ENCODE measurements at places on chromosomes 7 and 10.

- no peak for DNase-seq
These were observed 80.0 kb downstream of the CELF2 start for GRCh38 chr10:11097686-11098085.

- no peak for DNase-seq
These were observed 2.5 kb downstream of the PARP12 start for GRCh38 chr7:140060243-140060630.

DNA sequence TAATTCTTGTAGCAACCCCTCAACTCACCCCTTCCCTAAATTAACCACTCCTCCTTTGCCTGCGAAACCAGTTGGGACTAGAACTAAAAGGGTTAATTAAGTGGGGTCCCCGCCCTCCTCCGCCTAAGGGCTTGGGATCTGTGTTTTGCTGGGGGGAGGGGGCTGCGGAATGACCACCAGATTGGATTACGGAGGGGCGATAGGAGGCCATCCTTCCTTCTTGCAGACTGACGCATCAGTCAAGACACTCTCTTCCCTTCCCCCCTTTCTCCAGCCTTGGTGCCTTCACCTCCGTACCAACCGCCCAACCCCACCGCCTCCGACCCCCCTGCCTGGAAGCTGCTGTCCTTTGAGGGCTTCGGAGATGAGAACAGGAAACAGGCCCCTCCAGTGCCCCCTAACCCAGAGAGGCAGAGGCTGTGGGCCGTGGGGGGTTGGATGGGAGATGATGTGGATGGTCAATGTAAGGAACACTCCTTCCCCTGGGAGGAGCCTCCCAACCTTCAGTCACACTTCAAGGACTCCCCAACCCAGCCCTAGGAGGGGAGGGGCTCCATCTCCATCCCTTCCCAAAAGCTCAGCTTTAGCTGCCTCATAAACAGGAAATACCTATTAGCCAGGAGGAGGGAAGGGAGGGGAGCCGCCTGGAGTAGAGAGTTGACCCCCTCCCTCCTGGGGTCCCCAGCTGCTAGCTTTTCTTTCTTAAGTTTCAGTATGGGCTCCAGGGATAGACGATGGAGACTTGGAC lies 997 bp upstream of the LDB1 start:
- no peak for DNase-seq

DNA sequence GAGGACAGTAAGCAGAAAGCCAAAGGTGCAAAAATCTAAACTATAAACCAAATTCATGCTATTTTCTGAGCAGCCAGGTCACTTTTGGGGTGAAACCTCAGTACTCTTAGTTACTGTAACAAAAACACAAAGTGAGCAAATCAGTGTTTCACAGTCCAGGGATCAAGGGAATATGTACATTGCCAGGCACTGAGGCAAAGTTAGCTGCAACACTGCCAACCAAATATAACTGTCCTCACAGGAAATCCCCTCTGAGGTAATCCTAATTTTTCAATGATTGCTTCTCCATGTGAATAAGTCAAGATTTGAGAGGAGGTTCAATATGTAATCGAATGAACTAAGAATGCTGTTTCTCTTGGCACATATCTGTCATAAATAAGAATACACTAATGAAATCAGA lies 229.7 kb downstream of the TSPAN12 start:
- no peak for DNase-seq

GRCh38 chr10:77969114-77969513 lies 42.6 kb upstream of the DLG5 start:
- DNase-seq, result no peak

GRCh38 chr7:27097686-27098577 lies 2.1 kb upstream of the HOXA1 start:
- no peak for DNase-seq

GRCh38 chr7:84452618-84453017 lies 258.0 kb upstream of the SEMA3A start:
- no peak for DNase-seq

DNA sequence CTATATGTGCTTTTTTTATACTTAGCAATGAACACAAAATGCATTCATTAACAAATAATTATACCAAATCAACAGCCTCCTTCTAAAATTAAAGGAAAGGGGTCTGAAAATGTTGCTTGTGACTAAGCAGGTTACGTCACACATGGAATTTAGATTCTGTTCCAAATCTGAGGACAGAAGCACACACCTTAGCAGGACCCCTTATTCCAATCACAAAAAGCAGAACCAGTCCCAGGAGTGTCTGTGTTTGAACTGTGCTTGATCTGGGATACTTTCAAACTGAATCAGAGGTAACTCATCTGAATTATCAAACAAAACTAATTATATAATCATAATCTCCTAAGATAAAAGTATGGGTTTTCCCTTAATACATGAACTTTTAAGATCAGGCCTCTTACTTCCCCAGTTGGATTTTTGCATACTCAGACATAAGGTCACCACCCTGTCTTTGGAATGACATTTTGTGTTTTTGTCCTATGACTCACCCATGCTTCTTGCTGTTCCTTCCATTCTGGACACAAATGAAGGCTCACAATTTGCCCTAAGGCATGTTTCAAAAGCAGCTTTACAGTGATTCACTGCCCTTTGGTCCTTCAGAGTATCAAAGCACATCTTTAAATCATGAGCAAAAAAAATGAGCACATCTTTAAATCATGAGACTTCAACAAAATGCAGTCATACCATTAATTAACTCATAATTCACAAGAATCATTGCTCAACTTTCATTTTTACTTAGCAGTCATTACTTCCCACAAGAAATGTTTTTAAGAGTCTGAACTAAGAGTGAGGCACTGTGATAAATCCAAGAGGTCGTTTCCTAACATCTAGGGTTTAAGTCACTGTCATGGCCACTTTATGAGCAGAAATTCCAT lies 35.5 kb downstream of the SEMA3C start:
- no peak for DNase-seq

- no peak for DNase-seq
These were observed 14.7 kb upstream of the INA start for GRCh38 chr10:103262229-103262628.

DNA sequence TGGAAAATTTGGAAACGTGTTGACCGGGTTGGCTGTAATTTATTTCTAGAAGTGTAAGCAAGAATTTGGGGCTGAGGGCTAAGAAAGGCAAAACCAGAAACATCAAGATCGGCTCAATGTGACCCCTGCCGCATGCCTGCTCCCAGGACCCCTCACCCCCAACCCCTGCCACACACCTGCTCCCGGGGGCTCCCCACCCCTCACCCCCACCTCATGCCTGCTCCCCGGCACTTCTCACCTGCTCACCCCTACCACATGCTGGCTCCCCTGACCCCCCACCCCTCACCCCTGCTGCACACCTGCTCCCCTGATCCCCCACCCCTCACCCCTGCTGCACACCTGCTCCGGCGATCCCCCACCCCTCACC lies 19.0 kb upstream of the CFAP46 start:
- no peak for DNase-seq

DNA sequence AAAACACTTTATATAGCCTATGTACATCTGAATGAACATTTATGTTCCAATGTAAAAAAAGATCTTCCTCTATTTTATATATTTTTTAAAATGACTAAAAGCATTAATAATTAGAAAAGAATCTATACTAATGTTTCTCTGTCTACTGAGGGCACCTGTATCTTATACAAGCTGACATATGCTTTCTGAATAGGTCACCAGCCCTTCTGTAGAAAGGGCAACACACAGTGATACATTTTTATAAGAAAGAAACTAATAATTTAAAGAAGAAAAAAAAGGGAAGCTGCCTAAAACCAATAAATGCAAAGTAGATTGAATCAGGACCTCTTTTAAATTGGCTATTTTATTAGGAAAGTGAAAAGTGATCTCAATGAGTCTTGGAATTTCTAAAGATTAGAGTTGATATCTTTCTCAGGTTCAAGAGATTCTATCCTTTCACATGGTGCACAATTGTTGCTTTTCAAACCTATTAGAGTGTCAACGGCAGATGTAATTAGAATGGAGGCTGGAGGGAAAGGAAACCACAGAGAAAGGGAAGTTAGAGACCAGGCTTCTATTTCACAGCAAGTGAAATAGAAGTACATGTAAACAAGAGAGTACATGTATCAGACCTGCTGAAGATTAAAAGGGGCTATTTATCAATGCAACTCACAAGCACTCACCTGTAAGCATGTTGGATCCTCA lies 6.3 kb downstream of the MTPN start:
- DNase-seq, result no peak

GRCh38 chr10:124001391-124002148 lies 91.8 kb downstream of the CHST15 start:
- DNase-seq, result no peak

- no peak for DNase-seq
These were observed 57.9 kb upstream of the EXOC6 start for GRCh38 chr10:92790440-92790839.

- no peak for DNase-seq
These were observed 113.5 kb downstream of the PLCE1 start for GRCh38 chr10:94107191-94107590.

DNA sequence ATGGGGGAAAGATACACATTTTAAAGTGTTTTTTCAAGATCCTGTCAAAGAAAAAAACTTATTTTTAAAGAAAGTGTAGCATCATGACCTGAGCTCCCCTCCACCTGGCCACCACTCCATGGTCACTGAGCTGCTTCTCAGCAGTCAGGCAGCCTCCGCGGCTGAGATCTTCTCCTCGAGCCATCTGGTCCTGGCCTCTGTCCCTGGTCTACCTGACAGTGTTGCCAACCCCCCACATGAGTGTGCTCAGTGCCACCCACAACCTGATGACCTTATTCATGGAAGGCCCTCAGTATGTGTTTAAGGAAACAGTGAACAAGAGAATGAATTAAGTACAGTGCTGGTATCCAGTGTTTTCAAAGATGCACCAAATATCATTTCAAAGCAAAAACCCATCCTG lies 694.5 kb upstream of the NRP1 start:
- no peak for DNase-seq

DNA sequence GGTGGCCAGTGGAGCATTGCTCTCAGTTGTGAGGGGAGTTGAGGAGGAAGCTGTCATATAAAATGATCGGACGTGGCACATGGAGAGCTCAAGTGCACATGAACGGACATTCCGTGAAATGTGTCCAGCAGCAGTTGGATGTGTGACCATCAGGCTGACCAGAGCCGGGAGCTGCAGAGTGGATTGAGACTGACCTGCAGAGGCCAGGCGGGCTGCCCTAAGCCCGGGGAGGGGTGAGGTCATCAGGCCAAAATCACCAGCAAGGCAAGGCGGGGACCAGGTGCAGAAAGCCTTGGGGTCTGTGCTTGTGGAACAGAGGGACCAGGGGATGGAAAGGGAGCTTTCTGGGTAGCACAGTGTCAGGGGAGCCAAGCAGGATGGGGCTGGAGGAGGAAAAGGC lies 279.5 kb downstream of the CELF2 start:
- DNase-seq, result no peak

GRCh38 chr10:115107830-115108229 lies 14.7 kb downstream of the ATRNL1 start:
- no peak for DNase-seq

DNA sequence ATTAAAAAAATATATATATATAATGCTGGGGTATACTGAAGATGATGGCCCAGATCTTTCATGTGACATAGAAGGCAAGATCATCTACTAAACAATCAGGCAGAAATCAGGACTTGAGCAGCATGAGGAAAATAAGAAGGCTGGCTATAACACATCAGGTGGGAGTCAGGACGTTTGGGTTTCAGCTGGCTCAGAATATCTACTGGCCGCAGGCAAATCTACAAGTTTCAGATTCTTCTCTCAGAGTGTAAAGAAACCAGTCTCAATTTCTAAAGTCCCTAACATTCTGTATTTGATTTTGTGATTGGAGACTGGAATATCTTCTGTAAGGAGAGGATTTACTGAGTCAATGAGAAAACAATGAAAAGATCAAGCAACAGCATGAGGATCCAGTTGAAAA lies 37.7 kb upstream of the FAM3C start:
- DNase-seq, result no peak

- no peak for DNase-seq
These were observed 18.3 kb downstream of the FIGNL1 start for GRCh38 chr7:50431722-50432305.

GRCh38 chr7:130356121-130356875 lies 11.7 kb downstream of the CPA5 start:
- no peak for DNase-seq

DNA sequence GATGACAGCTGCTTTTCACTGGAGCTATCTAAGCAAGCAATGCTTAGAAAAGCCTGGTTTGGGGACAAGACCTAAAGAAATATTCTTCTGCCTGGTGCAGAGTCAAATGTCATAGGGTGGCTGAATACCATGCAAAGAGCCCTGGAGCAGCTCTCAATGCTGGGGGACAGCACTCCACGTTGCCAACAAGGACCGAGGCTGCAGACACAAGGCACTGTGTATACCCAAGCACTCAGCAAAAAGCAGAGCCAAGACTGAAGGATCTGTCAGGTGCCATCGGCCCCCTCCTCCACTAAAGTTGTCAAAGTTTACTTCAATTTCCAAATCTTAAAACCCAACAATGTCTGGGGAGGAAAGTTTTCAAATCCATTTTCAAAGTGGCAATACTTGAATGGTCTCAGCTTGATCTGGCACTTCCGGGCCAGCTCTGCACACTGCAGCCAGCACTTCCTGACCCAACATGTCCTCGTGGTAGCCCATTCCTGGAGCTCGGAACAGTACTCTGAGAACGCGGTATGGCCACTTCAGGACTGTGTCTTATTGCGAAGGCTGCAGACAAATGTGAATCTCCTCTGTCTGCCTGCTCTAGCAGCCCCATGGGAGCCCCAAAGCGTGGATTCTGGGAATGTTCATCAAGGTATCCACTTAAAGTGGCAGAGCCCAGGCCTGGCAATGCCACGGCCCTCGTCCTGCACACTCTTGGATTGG lies 191.8 kb downstream of the TNS3 start:
- no peak for DNase-seq

- no peak for DNase-seq
These were observed 6.9 kb downstream of the C7orf57 start for GRCh38 chr7:48042216-48042615.

GRCh38 chr10:85100495-85100894 lies 772.1 kb downstream of the CCSER2 start:
- DNase-seq, result no peak

- peak; percentile 82 for DNase-seq
These were observed 14.3 kb downstream of the MOSPD3 start for GRCh38 chr7:100626530-100627237.

DNA sequence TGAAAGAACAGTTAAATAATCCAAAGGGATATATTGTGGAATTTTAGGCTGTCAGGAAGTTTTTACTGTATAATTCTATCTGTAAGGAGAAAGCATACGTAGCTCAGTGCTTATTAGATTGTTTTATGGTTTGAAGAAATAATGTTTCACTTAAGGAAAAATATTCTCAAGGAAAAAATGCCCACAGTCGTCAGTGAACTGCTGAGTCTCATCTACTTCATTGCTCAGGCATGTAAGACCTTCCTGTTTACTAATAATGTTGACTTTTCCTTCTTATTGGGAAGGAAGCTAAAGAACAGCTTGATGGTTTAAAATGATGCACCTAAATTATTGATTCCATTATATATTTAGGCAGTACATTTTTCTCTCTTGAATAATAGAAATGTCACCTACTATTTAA lies 304.2 kb downstream of the SDK1 start:
- no peak for DNase-seq

- DNase-seq, result no peak
These were observed 55.4 kb downstream of the TBXAS1 start for GRCh38 chr7:139884441-139884840.

Data from stimulated activated CD8-positive, alpha-beta memory T cell treated with anti-CD3 and anti-CD28 coated beads, Interleukin-7, amount 100 ng/mL, for 1 hour (primary cell).